Right lung (tissue), 10 donors: ENCODE measurements at places on chromosomes 6 and 20.

- DNase-seq = peak; percentile 66
Observed at GRCh38 chr6:154156135-154156896, 117.3 kb downstream of the OPRM1 start.

GRCh38 chr20:48921168-48921882 is at the start of gene ARFGEF2:
ARFGEF2 (plus strand) TSS chr20:48921711; CDS start chr20:48921890, 179 bp downstream.
- DNase-seq = peak; percentile 93

DNA sequence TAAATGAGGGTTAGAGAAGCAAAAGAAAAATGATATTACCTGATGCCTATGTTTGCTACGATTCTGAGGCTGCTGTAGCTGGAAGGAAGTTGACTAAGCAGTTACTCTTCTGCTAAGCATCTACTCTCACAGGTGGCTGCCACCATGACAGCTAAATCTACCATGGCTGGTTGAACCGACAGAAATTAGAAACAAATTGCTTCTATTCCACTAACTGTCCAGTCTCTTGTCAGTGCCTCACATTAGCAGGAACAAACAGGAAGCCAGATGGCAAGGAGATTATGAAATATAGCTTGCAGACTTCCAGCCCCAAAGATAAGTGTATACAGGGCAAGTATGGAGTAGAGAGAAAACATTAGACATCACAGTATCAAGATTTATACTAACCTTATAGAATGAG is 59.4 kb upstream of the TMEM200A start:
- DNase-seq = no peak

DNA sequence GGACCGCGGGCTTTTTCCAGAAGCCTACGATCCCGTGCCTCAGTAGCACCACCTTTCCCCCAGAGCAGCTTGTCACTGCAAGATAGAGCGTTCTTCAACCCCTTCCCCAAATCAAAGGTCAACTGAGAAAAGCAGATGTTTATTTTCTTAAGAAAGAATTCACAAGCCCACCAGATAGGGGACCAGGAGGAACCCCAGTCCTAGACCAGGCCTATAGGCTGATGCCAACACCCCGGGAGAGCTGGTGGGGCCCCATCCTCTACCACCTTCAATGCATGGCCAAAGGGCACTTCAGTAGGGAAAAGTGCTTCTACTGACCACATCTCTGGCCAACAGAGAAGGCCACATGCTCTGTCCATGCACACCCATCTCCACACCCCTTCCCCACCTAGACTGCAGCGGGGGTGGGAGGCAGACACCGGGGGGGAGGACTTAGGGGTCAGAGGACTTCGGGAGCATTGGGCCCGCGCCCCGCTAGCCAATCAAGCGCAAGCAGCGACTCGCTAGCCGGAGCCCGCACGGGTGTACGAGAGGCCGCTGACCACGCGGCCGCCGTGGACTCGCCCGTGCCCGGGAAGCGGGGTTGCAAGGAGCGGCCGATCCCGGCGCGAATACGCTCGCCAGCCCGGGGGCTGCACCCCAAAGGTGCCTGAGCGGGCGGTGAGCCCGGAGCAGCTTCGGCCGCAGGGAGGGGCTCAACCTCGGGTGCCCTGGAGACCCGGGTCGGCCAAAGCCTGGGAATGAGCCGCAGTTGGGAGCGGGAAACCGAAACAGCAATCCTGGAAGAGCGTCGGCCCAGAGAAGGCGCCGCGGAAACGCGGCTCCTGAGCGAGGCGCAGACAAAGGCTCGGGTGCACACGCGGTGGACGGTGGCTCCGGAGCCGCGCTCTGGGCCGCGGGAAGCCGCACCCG is 2.8 kb downstream of the PDE10A start:
- DNase-seq = no peak

DNA sequence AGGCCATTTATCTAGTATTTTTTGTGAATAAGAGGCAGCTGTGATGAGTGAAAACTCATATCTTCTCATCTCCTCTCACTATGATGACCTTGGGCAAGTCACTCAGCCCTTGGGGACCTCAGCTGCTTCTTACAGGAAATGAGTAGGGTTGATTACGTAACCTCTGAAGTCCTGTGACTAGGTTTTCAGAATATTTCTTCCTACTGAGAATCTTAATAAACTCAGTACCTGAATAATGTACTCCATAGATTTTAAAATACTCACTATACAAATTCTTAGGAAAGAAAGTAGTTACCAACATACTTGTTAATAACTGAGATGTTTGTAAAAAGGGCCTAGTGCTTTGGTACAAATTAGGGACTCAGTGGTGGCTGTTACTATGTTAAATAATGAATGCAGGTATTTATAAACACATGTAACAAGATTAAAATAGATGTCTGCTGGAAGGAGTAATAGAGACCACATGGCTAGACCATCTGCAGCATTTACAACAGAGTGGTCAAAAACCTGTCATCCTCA is 60.9 kb downstream of the RPRD1B start:
- no peak for DNase-seq

DNA sequence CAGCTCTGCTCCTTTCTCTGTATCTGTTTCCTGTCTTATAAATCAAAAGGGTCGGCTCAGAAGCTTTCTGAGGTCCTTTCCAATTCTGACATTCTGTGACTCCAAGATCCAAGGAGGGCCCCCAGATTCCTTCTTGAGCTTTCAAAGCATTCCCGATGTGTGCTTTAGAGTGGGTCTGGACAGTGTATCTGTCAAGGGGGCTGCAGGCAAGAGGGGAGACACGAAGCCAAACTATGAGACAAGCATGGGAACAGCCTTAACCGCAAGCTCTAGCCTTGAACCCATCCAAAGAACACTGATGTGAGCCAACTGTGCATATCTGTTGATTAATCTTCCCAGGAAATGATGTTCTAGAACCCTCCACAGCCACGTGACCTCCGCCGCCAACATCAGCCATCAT is 73.8 kb downstream of the TSHZ2 start:
- DNase-seq = no peak

DNA sequence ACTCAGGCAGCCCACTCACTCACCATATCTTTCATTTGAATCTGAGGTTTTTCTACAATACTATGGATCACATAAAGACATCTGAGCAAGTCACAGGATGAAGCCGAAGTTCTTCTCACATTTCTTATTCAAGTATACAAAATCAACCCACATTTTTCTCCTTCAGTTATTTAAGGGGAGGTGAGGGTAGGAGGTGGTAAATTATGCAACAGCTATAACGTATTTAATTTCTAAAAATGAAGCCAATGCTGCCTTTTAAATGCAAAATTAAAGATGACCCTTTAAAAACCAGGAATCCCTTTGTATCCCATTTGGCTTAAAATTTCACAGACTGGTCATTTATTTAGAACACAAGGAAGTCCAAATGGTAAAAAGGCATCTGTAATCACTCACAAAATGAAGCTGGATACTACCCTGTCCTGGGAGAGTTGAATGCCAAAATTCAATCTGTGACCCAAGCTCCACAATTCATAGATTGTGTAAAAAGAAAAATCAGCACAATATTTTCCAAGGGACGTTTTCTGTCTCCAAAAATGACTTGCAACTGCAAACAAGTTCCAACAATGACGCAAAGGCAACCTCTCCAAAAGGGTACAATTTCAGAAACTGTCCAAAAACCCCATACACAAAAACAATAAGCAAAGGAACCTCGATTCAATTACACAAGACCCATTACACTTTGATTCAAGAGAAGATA is 48.8 kb downstream of the EPB41L2 start:
- DNase-seq = no peak

DNA sequence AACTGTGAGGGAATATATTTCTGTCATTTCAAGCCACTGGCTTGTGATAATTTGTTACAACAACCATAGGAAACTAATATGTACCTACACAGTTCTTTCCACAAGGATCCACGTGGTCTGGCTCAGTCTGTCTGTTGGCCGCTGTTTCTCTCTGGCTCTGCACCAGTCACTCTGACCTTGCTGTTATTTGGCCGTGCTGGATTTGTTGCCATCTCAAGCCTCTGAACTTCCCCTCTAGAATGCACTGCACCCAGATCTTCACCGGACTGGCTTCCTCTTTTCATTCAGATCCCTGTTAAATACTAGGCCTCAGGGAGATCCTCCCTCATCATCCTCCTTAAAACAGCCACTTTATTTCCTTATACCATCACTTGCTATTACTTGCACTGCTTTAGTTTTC is 446.8 kb downstream of the TFAP2B start:
- DNase-seq = no peak

- DNase-seq = no peak
Observed at GRCh38 chr6:128570680-128571063, 50.3 kb upstream of the PTPRK start.
